Right cardiac atrium (tissue), 5 donors: ENCODE measurements at places on chromosomes 5 and 9.
A peak's percentile ranks its signal among the peaks of the same experiment; 100 is the strongest.

DNA sequence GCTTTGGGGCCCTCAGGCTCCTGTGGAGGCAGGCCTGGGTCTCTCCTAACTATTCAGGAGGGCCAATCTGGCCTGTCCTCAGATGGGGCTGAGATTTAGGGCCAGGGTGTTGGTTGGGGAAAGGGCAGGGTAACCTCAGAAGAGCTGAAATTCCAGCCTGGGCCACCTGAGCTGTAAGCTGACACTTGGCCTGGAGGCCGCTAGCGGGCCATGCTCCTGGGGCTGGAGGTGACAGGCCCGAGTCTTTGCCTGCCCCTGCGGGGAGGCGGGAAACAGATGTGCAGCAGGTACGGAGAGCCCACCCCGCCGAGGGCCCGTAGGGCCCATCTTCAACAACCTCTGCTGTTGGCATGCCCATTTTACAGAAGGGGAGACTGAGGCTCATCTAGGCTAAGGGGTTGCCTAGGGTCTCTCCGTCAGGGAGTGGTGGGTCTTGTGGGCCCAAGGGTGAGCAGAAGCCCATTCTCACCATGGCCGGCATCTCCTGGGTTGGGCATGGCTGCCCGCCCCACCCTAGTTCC lies 69.5 kb downstream of the RXRA start:
- DNase-seq: no peak

DNA sequence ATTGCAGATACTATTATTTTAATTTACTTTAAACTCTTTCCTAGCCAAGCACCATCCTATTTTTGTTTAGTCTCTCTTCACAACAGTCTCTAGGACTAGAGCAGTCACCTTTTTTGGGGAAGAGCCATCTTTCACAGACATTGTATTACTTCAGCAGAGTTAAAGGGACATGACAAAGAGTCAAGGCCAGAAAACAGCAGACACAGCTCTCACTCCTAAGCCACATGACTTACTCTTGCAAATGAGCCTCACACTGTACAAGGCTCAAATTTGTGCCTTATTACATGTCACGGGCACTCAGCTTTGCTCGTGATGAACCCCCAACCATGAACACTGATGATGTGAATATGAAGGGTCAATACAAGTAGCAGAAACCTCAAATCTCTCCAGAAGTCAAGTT lies 104.3 kb downstream of the ZNF608 start:
- DNase-seq: no peak

GRCh38 chr5:160297004-160297403 lies 15.4 kb downstream of the CCNJL start:
- DNase-seq: no peak

DNA sequence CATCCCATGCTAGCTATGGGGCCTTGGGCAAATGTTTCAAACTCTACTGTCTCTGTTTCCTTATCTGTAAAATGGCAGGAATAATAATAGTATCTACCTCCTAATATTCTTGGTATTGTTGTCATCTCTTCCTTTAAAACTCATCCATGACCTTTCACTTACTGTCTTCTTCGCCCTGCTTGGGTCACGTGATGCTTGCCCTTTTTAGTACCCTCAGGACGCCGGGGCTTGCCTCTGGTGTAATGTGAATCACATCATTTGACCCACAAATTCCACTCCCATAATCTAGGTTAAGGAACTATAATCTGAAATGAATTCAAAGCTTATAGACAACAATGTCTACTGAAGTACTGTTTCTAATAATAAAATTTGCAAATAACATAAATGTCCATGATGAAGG lies 162.7 kb downstream of the DRD1 start:
- DNase-seq: no peak

- DNase-seq: no peak
Observed at GRCh38 chr9:22211588-22212360, 202.7 kb upstream of the CDKN2B start.

DNA sequence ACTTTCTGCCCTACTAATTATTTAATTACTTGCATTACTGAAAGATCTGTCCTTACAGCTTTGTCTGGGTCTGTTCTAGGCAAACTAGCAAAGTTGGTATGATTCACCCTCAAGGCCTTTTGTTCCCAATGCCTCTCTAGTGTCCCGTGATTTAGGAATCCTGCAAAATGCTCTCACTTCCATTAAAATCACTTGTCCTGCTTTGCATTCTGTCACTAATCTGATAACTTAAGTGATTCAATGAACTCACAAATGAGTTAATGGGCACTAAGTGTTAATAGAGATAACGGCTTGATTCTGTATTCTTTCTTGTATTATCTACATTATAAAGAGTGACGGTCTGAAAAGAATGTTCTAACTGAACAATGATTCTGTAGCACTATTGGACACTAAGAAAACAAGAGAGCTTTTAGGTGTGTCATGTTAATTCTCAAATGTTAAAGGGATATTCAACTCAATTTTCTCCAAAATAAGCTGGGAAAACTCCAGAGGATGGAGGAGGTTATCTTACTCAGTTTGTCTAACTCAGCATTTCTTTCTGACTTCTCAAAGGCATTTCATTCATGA lies 697.3 kb downstream of the CETN3 start:
- DNase-seq: no peak

- no peak for DNase-seq
Observed at GRCh38 chr9:22817181-22817580, 370.6 kb downstream of the DMRTA1 start.

DNA sequence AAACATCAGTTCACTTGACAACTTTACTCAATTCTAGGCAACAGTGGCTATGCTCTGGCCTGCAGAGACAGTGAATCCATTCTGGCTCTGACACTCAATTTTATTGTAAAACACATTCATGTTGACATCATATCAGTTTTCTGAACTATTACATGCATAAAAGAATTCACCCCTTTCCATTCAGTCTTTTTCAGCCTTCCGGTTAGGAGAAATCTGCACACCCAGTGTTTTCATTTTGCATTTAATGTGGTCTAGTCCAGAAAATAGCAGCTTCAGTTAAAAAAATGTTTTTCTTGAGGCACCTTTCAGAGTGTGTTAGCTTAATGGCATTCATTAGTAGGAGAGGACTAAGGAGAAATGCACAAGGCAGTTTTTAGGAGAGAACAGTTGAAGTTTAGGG lies 95.1 kb downstream of the PBX3 start:
- DNase-seq: no peak

GRCh38 chr5:6365142-6365976 lies 13.0 kb downstream of the MED10 start:
- DNase-seq: no peak

GRCh38 chr9:91037511-91038482 lies 236.2 kb downstream of the SYK start:
- DNase-seq: peak; percentile 47

DNA sequence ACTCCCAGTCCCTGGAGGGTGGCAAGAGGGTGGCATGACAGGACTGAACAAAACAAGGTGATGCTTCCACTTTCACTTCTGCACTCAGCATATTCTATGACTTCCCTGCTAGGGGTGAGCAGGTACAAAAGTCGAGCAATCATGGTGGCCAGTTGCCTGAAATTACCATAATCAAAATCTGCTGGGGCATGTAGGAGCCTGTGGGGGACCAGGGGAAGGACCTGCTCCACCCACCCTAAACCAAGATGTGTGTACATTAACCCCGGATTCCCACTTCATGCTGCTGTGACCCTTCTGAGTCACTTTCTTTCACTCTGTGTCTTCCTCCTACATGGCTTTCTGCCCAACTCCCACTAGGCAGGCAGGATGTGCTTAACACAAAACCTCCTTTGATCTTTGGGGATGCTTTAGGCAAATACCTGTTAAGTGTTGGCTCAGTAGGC lies 73.3 kb upstream of the PHF24 start:
- no peak for DNase-seq

GRCh38 chr5:122054266-122054665 lies 23.8 kb downstream of the LOX start:
- DNase-seq: no peak

GRCh38 chr5:31236339-31236738 lies 42.9 kb downstream of the CDH6 start:
- DNase-seq: no peak

- DNase-seq: no peak
Observed at GRCh38 chr5:121138495-121138907, 674.4 kb downstream of the PRR16 start.

DNA sequence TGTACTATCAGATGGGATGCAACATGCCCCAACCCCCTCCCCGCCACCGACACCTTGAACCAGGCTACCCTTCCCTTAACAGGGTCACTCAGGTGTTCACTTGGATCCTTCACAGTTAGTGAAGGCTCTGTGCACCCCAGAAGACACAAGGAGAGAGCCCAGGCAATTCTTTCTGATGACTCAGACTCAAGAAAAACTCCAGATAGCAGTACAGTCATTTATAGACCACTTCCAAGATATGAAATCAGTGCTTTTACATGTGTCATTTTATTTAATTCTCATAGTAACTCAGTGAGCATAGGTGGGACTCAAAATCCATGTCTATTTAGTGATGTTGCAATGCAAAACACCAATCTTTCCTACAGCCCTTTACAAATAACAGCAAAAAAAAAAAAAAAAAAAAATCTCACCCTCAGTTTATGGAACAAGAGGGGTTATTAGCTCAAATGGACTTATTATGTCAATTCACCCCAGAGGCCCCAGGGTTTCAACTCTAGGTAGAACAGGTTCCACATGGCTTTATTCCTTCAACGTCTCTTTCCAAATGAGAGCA lies 71.9 kb downstream of the FOXD1 start:
- DNase-seq: no peak

- DNase-seq: no peak
Observed at GRCh38 chr9:72726947-72727346, 205.5 kb downstream of the TMC1 start.

DNA sequence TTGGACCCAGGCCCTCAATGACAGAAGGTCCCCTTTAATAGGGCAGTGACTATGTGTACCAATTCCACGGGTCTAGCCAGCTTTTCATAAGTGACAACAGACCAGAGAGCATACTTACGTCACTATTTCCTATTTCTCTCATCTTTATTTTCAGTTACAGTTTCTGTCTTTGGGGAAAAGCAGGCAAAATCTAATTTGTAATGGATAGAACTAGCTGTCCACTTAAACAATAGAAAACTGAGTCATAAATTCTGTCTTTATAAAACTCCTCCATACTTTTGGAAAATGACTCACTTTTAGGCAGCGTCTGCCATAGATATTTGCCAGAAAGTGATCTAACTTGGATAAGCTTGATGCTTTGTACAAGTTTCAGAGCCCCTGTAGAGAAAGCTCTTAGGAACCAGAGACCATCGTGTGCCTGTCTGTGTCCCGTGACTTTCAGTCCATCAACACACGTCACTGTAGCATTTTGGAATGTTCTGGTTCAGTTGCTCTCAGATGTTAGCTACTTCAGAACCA lies 101.9 kb downstream of the F2RL2 start:
- DNase-seq: no peak

- no peak for DNase-seq
Observed at GRCh38 chr9:133813749-133814585, 75.8 kb upstream of the SARDH start.

DNA sequence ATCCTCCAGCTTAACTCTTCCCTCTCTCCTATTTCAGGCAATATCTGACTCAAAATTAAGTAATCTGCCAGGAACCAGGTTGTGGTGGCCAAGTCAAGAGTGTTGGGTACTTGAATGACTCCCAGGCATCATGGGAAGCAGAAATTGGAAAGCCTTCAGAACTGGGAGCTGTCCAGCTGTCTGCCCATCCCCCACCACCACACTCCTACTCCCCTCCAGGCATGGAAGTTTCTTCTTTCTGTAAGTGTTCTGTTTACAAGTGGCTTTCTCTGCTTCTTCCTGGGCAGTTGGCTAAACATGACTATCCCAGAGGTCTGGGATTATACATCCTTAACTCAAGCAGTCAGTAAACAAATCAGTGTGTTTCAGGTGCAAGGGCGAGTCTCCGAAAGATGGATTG lies 14.6 kb upstream of the PBX3 start:
- no peak for DNase-seq

- no peak for DNase-seq
Observed at GRCh38 chr5:48192-48591, 43.8 kb upstream of the PLEKHG4B start.

DNA sequence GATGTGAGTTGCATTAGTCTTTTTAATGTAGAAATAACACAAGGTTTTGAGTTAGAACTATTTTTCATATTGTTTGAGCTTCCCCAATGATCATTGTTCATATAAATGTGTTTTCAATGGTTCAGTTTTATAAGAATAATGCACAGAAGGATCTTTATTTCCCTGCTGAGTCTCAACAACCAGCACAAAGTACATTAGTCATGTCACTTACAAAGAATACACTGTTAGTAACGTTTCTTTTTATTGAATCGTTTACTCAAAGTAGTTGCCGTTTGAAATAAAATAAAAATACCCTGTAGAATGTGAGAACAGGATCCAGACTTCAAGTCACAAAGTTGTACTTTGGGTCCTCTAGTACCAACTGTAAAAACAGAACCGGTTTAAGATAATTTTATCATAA lies 41.5 kb downstream of the ERCC8 start:
- no peak for DNase-seq

DNA sequence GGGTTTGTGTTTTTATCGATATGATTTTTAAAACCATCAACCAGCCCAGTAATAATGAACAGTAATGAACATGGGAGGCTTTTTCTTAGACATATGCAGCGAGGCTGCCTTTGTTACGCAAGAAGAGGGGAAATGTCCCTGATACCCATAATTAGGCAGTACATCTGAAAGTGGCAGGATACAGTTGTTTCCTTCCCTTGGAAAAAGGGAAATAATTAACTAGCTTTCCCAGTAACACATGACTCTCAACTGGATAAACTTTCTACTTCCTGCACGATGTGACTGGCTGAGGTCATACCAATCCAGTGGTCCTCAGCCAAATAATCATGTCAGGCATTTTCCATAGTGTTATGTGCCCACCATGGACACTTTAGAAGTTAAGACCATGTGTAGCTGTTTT lies 431.6 kb upstream of the C9orf72 start:
- DNase-seq: no peak

DNA sequence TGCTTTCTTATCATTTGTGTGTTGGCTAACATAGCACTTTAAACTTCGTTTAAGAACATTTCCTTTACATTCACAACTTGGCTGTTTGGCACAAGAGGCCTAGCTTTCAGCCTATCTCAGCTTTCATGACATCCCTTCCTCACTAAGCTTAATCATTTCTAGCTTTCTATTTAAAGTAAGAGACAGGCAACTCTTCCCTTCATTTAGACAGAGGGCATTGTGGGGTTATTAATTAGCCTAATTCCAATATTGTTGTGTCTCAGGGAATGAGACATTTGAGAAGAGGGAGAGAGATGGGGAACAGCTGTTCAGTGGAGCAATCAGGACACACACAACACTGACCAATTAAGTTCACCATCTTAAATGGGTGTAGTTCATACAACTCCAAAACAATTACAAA lies 51.0 kb upstream of the OR2K2 start:
- no peak for DNase-seq

- no peak for DNase-seq
Observed at GRCh38 chr9:136007934-136008692, 46.9 kb upstream of the UBAC1 start.

- no peak for DNase-seq
Observed at GRCh38 chr5:82942083-82942881, 134.9 kb downstream of the TMEM167A start.

GRCh38 chr5:168889039-168889438 lies 309.9 kb upstream of the PANK3 start:
- DNase-seq: no peak

- DNase-seq: no peak
Observed at GRCh38 chr9:123437201-123437600, 81.2 kb downstream of the CRB2 start.
